A549 (cell line): ENCODE measurements at places on chromosomes 5 and 9. TPM values are rescaled to one million over a fixed set of nuclear protein-coding genes. Genes with fewer than 3 reads are reported as not detected.

GRCh38 chr9:8666060-8666459, 866.5 kb upstream of the DMAC1 start:
- no peak for DNase-seq

- no peak for DNase-seq
Observed at GRCh38 chr5:110460837-110461236, 265.6 kb downstream of the TMEM232 start.

The PCDHB14 gene
- polyA plus RNA-seq = 0.05 to 0.12 TPM (median 0.09 TPM) in 3 replicates

DNA sequence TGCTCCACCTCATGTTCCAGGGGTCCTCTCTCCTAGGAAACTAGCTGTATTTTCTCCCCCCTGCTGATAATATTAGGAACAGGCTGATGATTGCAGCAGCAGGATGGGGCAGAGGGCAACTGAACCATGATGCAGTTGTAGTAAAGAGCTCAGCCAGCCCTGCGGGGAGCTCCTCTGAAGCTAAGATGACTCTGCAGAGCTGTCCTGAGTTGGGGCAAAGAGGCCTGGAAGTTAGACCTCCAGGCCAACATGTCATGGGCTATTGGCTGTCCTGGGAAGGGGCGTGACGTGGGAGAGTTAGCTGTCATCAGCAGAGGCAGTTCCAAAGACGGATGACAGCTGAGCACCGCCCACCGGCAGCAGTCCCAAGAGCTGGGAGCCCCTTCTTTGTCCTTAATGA, 6.6 kb upstream of the FBP1 start:
- no peak for DNase-seq

- DNase-seq = peak; percentile 9
Observed at GRCh38 chr9:101176384-101176783, 147.9 kb downstream of the PLPPR1 start.

GRCh38 chr9:3879315-3879714, 353.5 kb upstream of the RFX3 start:
- DNase-seq = no peak

DNA sequence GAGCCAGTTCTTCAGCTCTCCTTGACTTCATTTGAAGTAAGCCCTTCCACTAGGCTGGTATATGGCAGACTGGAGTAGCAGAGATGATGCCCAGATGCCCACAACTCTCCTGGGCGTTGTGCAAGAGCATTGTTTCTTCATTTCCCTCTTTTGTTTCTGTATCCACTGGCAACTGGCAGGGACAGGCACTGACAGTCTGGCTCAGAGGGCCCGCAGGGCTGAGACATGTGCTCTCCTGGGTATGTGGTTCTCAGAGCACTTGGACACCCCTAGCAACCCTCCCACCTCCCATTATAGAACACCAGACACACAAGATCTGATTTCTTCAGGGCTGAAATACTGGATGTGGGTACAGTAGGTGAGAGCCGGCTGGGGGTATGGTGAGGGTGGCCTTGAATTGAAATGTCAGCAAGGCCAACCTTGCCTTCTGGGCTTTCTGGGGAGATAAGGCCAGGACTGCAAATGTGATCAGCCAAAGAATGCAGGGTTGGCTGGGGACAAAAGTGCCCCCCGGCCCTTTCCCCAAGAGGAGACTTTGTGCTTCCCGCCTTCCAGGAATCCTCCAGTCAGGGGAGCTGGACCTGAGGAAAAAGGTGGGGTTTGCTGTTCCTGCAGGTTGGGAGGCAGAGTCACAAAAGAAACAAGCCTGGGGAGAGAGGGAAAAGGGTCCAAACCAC, 28.6 kb upstream of the CTNNA1 start:
- DNase-seq = no peak

DNA sequence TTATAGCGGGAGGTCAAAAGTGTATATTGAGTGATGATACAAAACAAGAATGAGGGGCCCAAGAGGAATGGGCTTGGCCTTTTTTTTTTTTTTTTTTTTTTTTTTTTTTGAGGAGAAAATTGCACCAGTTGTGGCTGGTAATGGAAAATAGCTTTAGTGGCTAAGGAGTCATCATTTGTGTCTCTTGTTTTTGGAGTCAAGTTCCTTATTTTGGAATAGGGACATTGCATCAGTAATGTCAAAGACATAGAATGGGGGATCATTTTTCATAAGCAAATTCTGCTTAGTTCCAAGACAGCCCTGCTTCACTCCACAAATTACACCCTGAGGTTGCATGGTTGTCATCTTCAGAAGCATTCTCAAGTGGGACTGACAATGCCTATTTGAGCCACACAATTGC, 137.4 kb downstream of the STK32A start:
- no peak for DNase-seq

DNA sequence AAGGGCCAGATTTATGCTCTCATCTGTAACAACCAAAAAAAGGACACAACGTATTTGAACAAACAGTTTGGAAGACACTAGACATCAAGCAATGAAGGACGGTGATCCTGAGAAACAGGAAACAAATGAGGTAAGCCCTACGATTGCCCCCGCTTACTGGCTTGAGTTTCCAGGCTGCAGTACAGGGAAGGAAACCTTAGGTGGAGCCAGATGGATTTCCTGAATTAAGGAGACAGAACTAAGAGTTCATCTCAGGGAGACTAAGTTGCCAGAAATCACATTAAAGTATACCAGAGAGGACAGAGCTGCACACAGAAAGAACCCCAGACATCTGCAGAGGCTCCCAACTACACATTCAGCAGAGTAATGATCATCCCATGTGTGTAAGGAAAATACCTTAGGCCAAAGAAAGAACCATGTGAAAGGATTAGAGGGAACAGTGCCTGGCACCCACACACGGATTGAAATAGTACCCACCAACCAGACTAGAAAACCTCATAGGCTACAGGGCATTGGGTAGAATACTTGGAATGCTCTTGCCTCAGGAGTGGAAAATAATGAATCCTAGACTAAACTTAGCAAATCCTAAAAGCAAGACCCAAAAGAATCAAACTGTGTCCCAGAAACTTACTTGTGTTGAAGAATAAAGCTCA, 99.3 kb upstream of the NIPBL start:
- DNase-seq = peak; percentile 34

The NHP2 gene
- 553 to 612 TPM (median 555 TPM) in 3 replicates for polyA plus RNA-seq

The DIPK1B gene
- 6.0 to 8.2 TPM (median 6.7 TPM) in 3 replicates for polyA plus RNA-seq

GRCh38 chr5:39654715-39655114, 229.9 kb upstream of the DAB2 start:
- no peak for DNase-seq

- no peak for DNase-seq
Observed at GRCh38 chr5:98111686-98112085, 661.8 kb upstream of the RGMB start.

- DNase-seq = no peak
Observed at GRCh38 chr5:139194486-139194885, 3.7 kb downstream of the SIL1 start.

DNA sequence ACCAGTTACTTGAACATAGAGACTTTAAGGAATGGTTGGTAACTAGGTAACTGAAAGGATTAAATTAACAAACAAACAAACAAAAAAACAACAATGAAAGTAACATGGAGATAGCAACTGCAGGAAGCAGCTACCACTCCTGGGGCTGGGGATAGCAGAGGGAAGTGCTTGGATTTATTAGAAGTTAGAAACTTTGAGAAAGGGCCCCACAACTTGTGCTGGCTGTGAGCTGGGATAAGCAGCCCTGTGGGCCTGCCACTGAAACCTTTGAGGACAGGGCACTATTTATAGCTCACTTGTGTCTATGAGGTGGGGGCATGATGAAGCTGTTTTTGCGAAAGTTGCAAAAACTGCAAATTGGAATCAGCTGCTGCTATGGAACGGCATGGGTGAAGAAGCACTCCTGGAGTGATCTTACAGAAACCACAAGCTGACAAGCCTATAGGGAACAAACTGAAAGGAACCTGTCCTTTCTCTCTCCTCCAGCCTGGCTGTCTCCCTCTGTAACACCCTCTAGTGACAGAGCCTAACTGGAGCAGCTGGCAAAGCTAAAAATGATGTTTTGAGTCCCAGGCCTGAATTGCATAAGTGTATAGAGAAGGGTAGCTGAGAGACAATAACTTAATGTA, 91.4 kb upstream of the RANBP6 start:
- peak; percentile 55 for DNase-seq

- peak; percentile 54 for DNase-seq
Observed at GRCh38 chr5:91049800-91050199, 333.3 kb downstream of the ARRDC3 start.

The TMEM171 gene
- 4.9 to 9.0 TPM (median 6.7 TPM) in 3 replicates for polyA plus RNA-seq

- DNase-seq = no peak
Observed at GRCh38 chr5:131193106-131193505, 22.4 kb downstream of the LYRM7 start.

DNA sequence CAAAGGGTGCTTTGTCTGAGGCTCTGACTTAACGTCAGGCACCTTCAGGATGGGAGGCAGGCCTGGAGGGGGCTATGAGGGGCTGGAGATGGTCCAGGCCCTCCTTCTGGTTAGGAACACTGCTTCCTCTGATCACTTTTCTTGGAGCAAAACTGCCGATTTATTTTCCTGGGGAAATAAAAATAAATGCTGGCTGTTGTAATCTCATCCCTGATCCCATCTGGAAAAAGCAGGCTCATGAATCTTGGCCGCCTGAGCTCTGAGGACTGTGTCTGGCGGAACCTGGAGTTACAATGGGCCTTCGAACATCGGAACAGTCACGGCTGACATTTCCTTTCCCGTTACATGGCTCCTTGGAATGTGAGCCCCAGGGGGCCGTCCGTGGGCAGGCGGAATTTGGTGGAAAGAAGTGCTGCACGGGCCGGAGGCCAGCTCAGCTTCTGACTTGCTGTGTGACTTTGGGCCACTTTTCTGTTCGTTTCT, 157.8 kb downstream of the RGS3 start:
- DNase-seq = no peak

- no peak for DNase-seq
Observed at GRCh38 chr5:73388306-73388684, 60.3 kb downstream of the FOXD1 start.

The GABRA1 gene
- not detected in 3 replicates for polyA plus RNA-seq

The CCL28 gene
- 0.09 to 0.15 TPM (median 0.13 TPM) in 3 replicates for polyA plus RNA-seq

The OTULINL gene
- polyA plus RNA-seq = 2.4 to 3.2 TPM (median 2.9 TPM) in 3 replicates

DNA sequence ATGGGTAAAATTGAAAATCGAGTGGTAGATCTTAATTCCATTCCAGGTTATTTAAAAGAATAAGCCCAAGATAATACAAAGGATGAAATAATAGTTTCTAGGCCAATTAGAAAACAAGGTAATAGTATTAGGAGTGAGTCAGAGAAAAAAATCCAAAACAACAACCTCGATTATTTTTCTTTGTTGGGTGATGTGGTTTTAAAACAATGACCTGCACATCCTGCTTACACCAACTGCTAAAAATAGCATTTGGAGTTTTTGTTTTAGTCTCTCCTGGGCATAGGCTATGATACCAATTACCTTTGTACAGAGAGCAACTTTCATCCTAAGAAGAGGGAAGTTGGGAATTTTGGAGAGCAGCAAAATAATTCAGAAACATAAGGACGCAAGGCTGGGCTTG, 101.7 kb upstream of the MYO10 start:
- no peak for DNase-seq

The CDH12 gene
- not detected in 3 replicates for polyA plus RNA-seq

GRCh38 chr5:160231783-160232342, 2.6 kb downstream of the FABP6 start:
- no peak for DNase-seq

DNA sequence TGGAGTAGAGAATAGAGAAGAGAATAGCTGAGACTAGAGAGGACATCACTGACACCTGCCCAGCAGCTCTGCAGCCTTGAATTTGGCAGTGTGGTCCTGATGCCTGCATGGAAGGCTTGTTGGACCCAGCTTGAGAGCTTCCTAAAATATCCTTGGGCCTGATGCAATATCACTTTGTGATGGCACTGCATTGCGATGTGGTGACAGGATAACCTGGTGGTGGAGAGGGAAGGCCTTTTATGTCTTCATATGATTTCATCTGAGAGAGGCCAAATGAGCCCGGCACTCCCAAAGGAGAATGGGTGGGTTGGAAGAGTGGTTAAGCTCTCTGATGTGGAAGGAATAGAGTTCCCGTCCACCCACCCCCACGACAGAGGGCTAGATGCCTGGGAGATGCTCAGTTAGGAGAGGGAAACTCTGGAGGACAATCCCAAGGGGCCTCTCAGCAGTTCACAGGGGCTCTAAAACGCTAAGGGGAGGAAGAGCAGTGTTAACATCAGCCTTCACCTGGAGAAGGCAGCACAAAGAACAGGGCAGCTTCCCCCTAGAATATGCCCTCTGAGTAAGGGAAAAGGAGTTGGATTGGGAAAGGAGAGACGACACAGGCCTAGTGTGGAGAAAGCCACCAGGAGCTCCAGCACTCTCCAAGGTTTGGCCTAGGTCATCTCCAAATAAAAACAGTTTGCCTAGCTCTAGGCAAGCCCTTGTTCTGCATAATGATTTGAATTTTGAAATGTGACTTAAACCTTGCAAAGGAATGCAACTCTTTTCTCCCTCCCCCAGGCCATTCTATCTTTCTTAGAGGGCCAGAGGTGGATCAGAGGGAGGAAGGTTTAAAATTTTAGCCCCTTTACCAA, 99.8 kb upstream of the SSBP2 start:
- DNase-seq = no peak

DNA sequence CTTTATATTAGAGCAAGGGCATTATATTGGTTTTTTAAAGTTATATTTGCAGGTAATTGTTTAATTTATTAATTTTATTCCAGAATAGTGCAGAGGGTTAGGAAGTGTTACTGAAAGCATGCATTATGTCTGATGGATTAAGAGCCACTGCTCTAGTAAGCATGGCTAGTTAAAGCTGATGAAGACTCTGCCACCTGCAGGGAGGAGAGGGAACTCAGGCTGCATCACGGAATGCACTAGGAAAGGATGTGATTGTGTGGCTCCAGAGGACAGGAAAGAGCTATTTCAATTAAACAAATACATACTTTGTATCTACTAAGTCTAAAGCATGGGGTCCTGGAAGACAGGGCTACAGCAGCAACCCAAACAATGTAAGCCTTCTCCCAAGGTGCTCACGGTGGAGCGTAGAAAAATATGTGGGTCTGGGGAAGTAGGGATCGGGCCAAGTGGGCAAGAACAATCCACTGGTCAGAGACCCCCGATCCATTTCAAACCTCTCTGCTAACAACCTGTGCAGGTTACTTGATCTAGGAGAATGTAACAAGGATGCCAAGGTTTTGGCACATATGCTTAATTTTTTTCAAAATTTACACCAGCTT, 15.3 kb upstream of the GRXCR2 start:
- DNase-seq = peak; percentile 53

The SLC6A19 gene
- 0.01 to 0.03 TPM in 2 of 3 replicates, not detected in the other for polyA plus RNA-seq

GRCh38 chr5:80246001-80246758, 9.7 kb downstream of the SERINC5 start:
- DNase-seq = no peak

The FAM81B gene
- not detected in 3 replicates for polyA plus RNA-seq

The ANKRD33B gene
- 4.0 to 7.1 TPM (median 4.4 TPM) in 3 replicates for polyA plus RNA-seq

- no peak for DNase-seq
Observed at GRCh38 chr5:1881731-1882336, 891 bp downstream of the IRX4 start.

GRCh38 chr9:134531220-134531970, 110.2 kb upstream of the COL5A1 start:
- DNase-seq = no peak

The PIP5K1B gene
- not detected in 3 replicates for polyA plus RNA-seq

DNA sequence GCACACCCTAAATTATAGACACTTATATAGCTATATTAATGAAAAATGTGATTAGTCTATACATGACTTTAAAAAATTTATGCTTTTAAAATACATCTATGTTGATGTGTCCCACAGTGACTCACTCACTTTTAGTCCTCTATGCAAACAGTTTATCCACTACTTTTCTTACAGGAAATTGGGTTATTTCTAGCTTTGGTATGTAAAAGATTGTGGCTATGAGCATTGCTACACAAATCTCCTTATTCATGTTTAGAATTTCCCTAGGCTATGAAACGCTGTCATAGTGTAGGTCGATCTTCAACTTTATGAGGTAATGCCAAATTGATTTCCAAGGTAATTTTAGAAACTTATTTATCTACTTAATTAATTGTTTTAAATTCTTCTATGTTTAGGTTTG, 687.4 kb downstream of the PRR16 start:
- no peak for DNase-seq

The TTC23L gene
- 0.17 TPM in 3 replicates for polyA plus RNA-seq
